ENCODE measurements at places on chromosomes 2 and 18.

GRCh38 chr2:61910603-61911002 is 5.1 kb downstream of the COMMD1 start:
- no peak for DNase-seq

- DNase-seq, result no peak
Measured at GRCh38 chr2:146489386-146489785, 1355.4 kb upstream of the ACVR2A start.

GRCh38 chr2:236525411-236525997 is 44.1 kb upstream of the ACKR3 start:
- no peak for DNase-seq

GRCh38 chr2:86562922-86563649 is at the start of gene CHMP3:
TSS of gene CHMP3 (minus strand) at chr2:86563443. CDS start at chr2:86563348, 95 bp downstream.
- peak; percentile 97 for DNase-seq

DNA sequence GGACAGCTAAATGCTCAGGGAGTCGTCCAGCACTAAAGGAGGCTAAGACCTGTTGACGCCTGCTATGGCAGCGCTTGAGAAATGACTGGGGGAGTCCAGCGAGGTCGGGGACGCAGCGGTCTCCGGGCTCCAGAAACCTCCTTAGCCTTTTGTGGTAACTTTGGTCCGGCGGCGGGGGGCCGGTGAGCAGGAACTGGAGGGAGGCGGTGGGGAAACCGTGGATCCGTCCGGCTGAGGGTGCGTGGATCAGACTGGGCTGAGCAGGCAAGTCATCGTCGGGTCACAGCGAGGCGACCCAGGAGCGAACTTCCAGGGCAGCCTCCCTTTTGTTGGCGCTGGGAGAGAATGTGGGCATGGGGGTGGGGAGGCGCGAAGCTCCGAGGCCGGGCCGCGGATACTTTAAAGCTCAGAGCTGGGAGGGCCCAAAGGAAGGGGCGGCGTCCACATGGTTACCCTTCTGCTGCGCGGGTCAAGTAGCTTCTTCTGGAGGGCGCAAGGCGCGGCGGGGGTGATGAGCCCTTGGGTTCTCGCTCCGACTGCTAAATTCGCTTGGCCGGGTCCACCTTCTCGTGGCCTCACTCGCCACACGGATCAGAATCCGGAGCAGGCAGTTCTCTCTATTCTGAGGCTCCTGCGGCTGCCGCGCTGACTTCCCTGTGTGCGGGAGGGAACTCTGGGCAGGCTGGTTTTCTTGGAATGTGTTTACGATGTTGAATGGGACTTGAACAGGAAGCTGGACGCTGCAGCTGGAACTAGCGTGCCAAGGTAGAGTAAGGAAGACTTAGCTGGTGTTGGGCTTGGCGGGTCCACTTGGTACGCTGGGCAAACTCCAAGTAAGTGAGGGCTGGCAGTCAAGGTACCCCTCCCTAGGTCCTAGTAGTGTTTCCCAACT is 920 bp downstream of the GULP1 start:
- peak; percentile 67 for DNase-seq

- no peak for DNase-seq
Measured at GRCh38 chr2:2832657-2833056, 501.6 kb upstream of the MYT1L start.

DNA sequence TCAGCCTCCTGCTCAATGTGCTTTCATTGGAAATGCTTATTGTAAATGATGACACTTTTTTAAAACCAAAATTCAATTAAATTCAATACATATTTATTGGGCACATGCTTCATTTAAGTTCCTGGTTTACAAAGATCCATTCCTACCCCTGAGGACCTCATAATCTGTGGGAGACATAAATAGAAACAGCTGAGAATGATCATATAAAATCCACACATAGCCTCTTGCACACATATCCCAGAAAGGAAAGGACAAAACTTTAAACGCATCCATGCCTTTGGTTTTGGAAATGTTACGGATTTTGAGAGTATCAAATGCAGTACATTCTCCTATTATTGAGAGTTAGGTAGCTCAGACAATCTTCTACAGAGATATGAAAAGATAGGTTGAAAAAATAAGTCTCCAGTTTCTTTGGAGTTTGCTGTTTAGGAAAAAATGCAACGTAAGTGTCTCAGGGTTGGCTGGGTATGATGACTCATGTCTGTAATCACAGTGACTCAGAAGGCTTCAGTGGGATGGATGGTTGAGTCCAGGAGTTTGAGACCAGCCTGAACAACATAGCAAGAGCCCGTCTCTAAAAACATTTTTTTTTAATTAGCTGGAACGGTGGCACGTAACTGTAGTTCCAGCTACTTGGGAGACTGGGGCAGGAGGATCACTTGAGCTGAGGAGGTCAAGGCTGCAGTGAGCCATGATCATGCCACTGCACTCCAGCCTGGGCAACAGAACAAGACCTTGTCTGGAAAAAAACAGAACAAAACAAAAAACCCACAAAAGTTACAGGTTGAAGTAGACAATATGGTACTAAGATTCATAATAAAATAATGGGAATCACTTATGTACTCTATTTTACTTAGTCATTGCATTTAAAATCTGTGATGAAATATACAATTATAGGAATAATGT is 3.9 kb upstream of the PRELID3A start:
- peak; percentile 54 for DNase-seq

- no peak for DNase-seq
Measured at GRCh38 chr2:65794994-65795393, 362.6 kb upstream of the SPRED2 start.
